ENCODE measurements at places on chromosomes 5 and 9. TPM values are rescaled to one million over a fixed set of nuclear protein-coding genes. Genes with fewer than 3 reads are reported as not detected.

GRCh38 chr9:36748322-36748899, 175.7 kb downstream of the MELK start:
- peak; percentile 54 for DNase-seq

The PDCD1LG2 gene
- 1.1 TPM for total RNA-seq

- no peak for DNase-seq
Observed at GRCh38 chr9:93532141-93532540, 44.2 kb upstream of the PHF2 start.

The SUSD3 gene
- 2.0 TPM for total RNA-seq

GRCh38 chr9:33714989-33715388, 80.4 kb upstream of the PRSS3 start:
- DNase-seq: no peak

DNA sequence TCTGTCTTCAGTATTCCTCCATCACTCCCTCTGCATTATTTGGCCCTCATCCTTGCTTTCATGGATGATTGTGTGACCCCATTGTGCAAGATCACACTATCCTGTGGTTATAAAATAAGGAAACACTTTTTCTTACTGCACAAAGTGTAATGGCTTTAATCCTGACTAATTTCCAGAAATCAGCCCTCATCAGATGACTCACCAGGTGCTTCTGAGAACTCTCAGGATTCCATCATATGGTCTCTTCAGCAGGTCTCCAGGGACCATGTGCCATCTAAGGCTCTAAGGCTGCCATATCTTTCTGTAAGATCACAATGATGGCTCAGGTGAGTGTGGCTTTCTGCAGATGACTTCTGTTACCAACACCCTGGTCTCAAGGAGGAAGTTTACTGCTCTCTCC, 27.3 kb upstream of the FER start:
- no peak for DNase-seq
